Left ventricle myocardium superior (tissue), 1 donor: ENCODE measurements at places on chromosomes 12 and 14. TPM values are rescaled to one million over a fixed set of nuclear protein-coding genes. Genes with fewer than 3 reads are reported as not detected.

- no peak for DNase-seq
These were observed 184.1 kb downstream of the PRKD1 start for GRCh38 chr14:29743531-29743930.

ZNF384 gene
- 31.8 TPM for total RNA-seq

DNA sequence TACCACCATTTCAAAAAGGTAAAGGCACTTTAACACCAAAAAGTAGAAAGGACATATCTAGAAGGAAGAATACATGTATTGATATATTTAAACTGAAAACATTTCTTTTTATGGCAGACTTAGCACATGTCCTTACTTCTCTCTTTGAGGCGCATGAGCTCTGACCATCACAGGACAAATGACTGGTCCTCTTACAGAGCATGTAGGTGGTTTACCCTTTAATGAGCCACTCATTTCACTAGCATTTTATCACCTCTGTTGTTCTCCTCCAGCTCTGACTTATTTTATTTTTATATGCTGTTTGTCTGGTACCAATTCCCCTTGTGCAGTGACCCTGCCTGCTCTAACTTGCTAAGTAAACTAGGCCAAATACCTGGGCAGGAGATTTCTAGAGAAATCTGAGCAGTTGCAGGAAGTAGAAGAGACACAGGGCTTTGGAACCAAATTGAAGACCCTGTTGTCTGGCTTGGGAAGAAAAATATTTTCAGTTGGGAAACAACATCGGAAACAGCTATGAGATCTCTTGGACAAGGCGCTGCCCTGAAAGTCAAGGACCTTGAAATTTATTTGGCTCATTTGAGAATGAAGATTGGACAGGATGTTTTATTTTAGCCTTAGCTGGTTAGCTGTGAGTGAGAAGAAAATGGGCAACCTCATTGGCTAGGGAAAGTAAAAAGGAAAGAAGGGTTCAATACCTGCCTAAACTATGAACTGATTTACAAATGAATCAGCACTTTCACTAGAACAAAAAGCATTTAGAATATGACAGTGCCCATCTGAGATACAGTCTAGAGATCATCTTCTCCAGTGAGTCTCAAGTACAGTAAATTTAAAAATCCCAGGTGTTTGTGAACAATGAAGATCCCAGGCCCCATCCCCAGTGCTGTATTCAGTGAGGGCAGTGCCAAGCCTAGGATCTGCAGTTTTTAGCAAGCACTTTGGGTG lies 374.4 kb downstream of the ZFP36L1 start:
- DNase-seq, result no peak

GPR162 gene
- total RNA-seq, result 5.3 TPM

- DNase-seq, result no peak
These were observed 2.9 kb upstream of the CLEC7A start for GRCh38 chr12:10132850-10133370.

NEUROD4 gene
- total RNA-seq, result not detected

GRCh38 chr12:52014567-52015530 lies 8.1 kb downstream of the TAMALIN start:
- no peak for DNase-seq

OR4K2 gene
- total RNA-seq, result not detected

GRCh38 chr12:3116106-3116844 lies 39.1 kb downstream of the TSPAN9 start:
- DNase-seq, result no peak

- no peak for DNase-seq
These were observed 2.2 kb upstream of the NFKBIA start for GRCh38 chr14:35406506-35407305.

CAND1 gene
- total RNA-seq, result 38.3 TPM

DNA sequence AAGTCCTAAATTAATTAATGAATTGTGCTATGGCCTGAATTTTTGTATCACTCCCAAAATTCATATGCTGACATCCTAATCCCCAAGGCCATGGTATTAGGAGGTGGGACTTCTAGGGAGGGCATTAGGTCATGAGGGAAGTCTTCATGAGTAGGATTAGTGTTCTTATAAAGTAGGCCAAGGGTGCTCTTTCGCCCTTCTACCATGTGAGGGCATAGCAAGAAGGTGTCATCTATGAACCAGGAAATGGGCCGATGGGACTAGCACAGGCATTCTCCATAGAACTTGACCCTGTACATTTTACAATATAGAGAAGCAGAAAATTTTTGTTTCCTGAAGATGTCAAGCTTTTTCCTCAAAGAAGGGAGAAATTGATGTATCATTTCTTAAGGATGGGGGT lies 12.5 kb downstream of the SYT10 start:
- no peak for DNase-seq

DNA sequence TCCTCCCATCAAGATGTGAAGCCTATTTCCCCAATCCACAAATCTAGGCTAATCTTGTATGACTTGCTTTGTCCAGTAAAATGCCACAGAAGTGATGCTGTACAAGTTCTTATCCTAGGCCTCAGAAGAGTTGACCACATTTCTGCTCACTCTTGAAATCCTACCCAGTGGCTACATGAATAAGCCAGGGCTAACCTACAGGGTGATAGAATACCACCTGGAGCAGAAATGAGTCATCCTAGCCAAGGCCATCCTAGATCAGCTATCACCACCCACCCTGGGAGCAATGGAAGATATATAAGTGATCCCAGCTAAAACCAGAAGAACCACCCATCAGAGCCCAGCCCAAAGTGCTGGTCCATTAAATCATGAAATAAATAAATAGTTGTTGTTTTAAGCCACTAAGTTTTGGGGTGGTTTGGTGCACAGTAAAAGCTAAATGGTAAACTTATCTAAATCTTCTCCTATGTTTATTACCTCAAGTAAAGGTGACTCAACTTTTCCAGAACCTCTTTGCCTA lies 105.1 kb downstream of the RPS29 start:
- DNase-seq, result no peak

DNA sequence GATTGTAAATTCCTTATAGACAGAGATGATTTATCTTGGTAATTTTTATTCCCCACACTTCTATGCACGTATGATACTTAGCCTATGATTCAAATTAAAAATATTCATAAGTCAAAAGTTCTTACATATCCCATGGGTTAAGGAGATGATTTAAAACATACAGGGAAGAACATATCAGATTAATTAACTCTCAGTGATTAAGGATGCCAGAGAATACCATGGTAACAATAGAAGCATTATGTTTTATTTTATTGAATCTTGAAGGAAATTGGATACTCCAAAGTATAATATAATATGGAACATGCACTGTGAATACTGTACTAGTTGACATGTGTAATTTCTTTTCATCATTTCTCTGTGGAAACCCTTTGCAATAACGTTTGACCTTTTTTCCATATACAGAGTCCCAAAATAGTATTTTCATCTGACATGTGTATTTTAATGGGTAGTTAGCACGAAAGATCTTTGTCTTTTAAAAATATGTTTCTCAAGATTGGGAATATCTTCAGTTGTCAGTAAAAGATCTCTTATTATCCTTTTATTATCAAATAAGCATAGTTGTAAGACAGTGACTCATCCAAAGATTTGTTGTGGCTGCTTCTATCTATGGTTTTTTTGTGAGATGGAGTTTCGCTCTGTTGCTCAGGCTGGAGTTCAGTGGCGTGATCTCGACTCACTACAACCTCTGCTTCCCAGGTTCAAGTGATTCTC lies 166.7 kb downstream of the RAD51B start:
- no peak for DNase-seq

MIPOL1 gene
- total RNA-seq, result 6.5 TPM

- DNase-seq, result no peak
These were observed 26.6 kb downstream of the MBIP start for GRCh38 chr14:36293824-36294223.

DNA sequence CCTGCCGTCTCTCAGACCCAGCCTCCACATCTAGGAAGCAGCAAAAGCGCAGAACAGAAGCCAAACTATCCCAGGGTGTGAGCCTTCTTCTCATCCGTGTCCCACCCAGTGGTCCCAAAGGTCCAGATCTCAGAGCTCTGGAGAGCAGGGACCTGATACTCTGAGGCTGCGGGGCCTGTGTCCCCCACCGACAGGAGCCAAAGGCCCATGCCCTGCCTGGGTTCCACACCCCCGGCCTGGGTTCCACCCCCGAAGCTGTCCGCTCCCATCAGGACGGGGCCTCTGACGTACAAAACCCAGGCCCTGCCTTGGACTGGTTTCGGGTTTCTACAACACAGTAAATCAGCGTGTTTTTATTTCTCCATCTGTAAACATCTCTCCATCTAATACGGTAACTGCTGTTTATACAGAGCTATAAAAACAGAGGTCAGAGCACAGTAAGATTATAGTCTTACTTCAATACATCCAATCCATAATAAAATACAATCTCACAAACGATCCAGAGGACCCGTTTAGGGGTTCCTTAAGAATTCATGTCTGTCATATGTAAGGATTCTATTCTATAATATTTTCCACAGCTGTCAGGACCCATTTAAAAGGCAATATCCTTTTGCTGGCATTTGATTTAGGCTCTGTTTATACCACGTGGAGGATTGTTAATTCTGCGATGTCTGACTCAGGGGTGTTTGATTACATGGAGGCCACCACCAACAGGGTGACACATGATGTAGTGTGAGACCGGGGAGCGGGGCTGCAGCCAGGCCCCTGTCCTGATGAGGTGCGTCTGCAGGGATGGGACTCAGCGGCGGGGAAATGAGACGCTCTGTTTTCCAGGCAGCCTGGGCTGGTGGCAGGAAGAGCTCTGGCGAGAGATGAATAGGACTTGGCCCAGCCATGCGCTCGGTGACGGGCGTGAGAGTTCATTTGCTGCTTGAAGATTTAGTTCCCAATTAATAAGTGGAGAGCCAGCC lies 110.3 kb downstream of the DICER1 start:
- no peak for DNase-seq

KRT71 gene
- not detected for total RNA-seq

DNA sequence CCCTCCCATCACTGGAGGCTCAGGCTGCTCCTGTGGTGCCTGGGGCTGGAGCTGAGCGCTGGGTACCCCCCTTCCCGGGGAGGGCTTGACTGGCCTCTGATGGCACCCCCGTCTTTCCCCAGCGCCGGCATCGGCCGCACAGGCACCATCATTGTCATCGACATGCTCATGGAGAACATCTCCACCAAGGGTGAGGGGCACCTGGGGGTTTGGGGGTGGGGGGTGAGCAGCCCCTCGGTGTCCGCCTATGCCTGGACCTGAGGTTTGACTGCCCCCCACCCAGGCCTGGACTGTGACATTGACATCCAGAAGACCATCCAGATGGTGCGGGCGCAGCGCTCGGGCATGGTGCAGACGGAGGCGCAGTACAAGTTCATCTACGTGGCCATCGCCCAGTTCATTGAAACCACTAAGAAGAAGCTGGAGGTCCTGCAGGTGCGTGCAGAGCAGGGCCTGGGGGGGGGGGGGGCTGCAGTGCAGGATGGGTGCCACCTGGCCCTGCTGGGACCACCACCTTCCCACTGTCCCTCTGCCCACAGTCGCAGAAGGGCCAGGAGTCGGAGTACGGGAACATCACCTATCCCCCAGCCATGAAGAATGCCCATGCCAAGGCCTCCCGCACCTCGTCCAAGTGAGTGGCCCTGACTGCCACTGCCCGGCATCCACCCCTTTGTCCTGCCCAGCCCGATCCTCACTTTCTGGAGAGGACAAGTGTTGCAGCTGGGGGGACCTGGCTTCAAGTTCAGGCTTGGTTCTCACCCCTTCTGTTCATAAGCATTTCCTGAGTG lies 8.8 kb downstream of the PTPN6 start:
- DNase-seq, result no peak

TBC1D30 gene
- 0.47 TPM for total RNA-seq

DNA sequence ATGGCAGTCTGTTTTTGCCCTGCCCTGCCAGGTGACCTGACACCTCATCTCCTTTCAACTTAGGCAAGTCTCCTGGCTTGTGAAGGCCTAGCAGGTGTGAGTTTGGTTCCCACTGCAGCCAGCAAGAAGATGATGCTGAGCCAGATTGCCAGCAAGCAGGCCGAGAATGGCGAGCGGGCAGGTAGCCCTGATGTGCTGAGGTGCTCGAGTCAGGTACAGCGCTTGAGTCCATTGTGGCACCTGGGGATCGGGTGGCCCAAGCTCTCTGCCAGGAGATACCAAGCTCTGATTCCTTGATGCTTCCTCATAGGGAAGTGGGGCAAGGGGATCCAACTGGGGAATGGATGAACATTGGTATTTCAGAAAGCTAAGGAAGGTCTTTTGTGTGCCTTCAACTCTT lies 4.1 kb upstream of the CSAD start:
- no peak for DNase-seq

DNA sequence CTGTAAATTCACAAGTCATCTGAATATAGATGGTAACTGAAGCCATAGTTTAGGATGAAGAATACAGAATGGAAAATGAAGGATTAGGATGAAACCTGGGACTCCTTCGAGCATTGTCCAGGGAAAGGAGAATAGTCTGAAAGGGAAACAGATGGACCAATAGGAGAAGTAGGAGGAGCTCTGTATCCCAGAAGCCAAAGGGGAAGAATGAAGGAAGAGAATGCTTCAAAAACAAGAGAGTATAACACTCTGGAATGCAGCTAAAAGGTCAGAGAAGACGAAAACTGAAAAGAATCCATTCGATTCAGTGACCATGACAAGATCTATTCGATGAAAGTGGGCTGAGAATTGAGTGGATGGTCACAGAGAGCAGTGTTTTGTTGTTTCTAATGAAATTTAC lies 1.0 kb downstream of the GMFB start:
- DNase-seq, result no peak

GRCh38 chr14:68807148-68807600 lies 14.3 kb upstream of the ZFP36L1 start:
- DNase-seq, result peak; percentile 56

DNA sequence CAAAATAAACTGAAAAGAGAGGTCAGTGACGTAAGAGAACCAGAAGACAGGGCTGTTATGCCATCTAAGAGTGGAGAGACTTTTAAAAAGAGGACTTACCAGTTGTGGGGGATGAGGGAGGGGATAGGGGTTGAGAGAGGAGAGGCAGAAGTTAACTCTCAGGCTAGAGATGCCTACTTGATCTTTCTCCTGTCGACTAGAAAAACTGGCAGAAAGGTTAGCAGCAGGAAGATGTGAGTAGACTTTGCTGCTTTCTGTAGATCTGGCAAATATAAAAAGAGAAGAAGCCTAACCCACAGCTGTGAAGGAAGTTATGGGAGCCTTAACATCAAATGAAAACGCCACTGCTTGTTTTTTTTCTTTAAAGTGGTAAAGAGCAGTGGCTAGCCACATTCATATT lies 10.7 kb downstream of the CREBL2 start:
- DNase-seq, result no peak

SLC17A8 gene
- not detected for total RNA-seq

GRCh38 chr12:76643438-76643837 lies 83.9 kb upstream of the OSBPL8 start:
- DNase-seq, result no peak

COL2A1 gene
- total RNA-seq, result 0.25 TPM
